ENCODE measurements at places on chromosomes 16 and 17.

- DNase-seq, result no peak
These were observed 3.7 kb downstream of the TRAF7 start for GRCh38 chr16:2159175-2159838.

- no peak for DNase-seq
These were observed 39.3 kb downstream of the CHD9 start for GRCh38 chr16:53094013-53094630.

DNA sequence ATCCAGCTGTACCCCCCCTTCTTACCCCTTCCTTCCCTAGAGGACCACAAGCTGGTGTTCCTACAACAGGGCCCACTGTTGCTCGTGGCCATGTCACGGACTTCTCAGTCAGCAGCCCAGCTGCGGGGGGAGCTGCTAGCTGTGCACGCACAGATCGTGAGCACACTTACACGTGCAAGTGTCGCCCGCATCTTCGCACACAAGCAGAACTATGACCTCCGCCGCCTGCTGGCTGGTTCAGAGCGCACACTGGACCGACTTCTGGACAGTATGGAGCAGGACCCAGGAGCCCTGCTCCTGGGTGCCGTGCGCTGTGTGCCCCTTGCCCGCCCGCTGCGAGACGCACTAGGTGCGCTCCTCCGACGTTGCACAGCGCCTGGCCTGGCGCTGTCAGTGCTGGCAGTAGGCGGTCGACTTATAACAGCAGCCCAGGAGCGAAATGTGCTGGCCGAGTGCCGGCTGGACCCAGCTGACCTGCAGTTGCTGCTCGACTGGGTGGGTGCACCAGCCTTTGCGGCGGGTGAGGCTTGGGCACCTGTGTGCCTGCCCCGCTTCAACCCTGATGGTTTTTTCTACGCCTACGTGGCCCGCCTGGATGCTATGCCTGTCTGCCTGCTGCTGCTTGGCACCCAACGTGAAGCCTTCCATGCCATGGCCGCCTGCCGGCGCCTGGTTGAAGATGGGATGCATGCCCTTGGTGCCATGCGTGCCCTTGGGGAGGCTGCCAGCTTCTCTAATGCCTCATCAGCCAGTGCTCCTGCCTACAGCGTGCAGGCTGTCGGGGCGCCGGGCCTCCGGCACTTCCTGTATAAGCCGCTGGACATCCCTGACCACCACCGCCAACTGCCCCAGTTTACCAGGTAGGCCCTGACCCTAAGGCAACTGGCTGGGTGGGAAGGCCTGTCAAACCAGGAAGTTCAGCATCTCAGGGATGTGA is 3.6 kb downstream of the MON1B start:
- no peak for DNase-seq

DNA sequence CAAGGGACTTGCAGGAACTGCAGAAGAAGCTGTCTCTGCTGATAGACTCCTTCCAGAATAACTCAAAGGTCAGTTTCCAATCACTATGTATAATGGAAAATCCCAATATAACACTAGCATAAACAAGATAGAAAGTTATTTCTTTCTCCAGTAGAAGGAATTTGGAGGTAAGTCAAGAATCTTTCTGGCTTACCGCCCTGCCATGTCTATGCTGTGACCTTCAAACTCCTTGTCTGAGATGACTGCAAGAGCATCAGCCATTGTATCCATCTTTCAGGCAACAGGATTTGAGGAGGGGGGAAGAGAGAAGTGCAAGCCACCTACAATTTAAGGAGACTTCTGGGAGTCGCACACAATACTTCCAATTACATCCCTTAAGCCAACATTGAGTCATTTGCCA is 2.7 kb downstream of the LDAF1 start:
- DNase-seq, result no peak

- DNase-seq, result no peak
These were observed 19.4 kb upstream of the JPH3 start for GRCh38 chr16:87582966-87583325.

DNA sequence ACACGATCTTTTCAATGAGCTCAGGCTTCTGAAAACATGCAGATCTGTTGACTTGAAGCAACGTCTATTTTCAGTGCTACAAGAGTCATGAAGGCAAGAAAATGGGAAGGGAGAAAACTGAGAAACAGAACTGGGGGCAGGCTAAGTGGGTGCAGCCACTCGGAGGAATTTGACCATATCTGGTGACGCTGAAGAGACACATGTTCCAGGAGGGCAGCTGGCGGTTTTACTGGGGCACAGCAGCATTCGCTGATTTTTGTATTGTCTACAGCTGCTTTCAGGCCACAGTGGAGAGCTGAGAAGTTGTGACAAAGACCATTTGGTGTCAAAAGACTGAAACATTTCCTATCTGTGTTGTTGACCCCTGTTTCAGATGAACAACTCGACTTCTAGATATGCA is 103.0 kb upstream of the ELAC2 start:
- no peak for DNase-seq

DNA sequence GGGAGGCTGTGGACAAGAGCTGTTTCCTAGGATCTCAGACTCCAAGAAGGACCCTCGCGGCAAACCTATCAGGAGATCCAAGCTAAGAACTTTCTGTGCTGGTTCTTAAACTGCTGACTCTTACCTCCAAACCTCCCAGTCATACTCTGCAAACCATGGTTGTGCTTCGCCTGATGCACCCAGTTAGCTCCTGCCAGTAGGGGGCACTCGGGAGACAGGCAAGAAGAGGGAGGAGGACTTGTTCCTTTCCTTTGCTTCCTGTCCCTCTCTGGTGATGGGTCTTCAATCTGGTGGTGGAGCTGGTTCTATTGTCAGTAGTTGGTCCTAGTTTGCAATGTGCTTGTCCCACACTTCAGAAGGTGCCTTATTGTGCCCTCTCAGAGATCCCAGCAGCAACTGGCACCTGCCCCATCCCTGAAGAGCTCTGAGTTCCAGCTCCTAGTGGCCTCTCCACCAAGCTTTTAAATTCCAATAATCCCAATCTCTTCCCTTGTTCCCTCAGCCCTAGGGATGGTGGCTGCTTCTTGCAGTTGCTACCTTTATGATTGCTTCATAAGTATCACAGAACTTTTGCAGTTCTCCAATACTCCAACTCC is 113.5 kb upstream of the RPL38 start:
- DNase-seq, result peak; percentile 3

GRCh38 chr16:22677024-22677830 is 136.7 kb upstream of the HS3ST2 start:
- DNase-seq, result no peak
